NCI-H748 treated with DMSO at 0.1 percent for 48 hours (cell line): ENCODE measurements at places on chromosomes 12 and 14.
A peak's percentile ranks its signal among the peaks of the same experiment; 100 is the strongest.

- DNase-seq = peak; percentile 31
These were observed 646.1 kb downstream of the C12orf50 start for GRCh38 chr12:87382959-87383566.

DNA sequence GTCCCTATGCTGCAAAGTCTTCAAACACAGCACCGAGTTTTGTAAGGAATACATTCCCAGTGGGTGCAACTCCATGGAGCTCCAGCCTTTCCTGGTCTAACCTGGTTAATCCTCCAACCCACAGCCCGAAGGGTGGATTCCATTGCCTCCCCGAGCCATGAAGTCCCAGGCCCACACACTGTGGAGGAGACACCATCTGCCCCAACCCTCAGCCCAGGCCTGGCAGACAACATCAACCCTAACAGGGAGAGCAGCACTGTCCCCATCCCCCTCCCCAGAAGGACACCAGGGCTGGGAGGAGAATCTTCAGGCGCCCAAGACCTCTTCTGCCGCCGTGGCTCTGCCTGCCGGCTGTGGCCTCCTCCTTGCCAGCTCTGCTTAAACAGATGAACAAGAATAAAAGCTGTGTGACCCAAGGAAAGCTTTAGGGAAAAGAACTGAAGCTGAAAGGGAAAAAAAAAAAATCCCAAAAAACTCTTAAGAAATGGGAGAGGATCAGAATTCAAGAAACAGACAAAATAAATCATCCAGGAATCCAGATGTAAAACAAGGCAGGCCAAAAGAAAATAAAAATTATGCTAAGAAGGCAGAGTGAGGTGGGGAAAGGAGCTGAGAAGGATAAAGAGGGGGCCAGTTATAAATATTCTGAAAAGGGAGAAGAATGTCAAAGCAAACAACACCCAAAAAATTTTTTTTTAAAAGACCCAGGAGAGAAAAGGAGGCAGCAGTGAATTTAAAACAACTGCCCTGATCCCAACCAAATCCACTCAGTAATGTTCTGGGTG, 16.0 kb upstream of the ZFP36L1 start:
- no peak for DNase-seq

GRCh38 chr14:103230021-103230420, 104.0 kb upstream of the EIF5 start:
- no peak for DNase-seq

- no peak for DNase-seq
These were observed 93.4 kb downstream of the DIO2 start for GRCh38 chr14:80117876-80118275.

GRCh38 chr12:68904351-68904962, 28.5 kb downstream of the CPM start:
- no peak for DNase-seq

- peak; percentile 11 for DNase-seq
These were observed 127.7 kb downstream of the TMEM30B start for GRCh38 chr14:61153431-61153830.

GRCh38 chr14:95173518-95173917, 16.2 kb upstream of the DICER1 start:
- no peak for DNase-seq

- DNase-seq = no peak
These were observed 8.9 kb downstream of the C3AR1 start for GRCh38 chr12:8057306-8057705.

DNA sequence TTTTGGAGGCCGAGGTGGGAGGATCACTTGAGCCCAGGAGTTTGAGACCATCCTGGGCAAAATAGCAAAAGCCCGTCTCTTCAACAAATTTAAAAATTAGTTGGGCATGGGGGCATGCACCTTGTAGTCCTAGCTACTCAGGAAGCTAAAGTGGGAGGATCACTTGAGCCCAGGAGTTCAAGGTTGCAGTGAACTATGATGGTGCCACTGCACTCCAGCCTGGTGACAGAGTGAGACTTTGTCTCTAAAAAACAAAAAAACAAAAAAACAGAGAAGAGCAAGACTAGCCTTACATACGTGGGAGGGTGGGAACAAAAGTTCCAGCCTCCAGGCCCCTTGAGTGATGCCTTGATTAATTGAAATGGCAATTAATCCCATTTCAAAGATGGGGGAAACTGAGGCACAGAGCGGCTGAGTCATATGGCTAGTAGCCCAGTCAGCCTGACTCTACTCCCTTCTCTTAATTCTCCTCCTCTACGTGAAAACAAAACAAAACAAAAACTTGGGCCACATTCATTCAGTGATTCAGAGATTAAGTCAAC, 3.3 kb upstream of the FAM222A start:
- DNase-seq = no peak

DNA sequence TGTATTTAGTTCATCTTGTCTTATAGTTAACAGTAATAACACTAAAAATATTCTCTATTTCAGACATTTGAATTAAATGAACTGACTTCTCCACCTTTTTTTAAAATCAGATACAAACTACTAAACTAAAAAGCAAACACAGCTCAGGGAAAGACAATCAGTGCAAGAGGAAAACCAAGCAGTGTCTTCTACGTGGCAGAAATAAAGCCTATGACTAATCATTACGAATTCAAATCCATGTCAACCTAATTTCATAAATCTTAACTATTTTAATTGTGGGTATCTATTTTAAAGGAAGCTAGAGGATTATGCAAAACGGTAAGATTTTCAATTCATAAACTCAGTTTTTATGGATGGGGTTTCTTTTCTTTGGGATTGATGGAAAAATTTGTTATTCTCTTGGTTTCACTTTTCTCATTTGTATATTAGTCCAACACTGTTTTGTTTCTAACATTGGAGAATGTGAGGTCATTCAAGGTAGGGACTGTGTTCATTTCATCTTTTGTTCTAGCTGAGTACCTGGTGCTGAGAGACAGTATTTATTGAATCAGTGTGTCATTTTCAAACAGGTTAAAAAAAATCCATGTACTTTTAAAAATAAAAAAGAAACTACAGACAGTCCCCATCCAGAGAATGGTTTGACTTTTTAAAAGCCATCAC, 12.8 kb upstream of the PALS1 start:
- DNase-seq = no peak

GRCh38 chr12:3187846-3188770, 110.9 kb downstream of the TSPAN9 start:
- DNase-seq = no peak

GRCh38 chr12:51320695-51321320, 3.2 kb downstream of the BIN2 start:
- peak; percentile 18 for DNase-seq

- no peak for DNase-seq
These were observed 130.6 kb downstream of the KTN1 start for GRCh38 chr14:55710506-55711041.

GRCh38 chr12:45989721-45990467, 480 bp downstream of the SCAF11 start:
- DNase-seq = peak; percentile 32

DNA sequence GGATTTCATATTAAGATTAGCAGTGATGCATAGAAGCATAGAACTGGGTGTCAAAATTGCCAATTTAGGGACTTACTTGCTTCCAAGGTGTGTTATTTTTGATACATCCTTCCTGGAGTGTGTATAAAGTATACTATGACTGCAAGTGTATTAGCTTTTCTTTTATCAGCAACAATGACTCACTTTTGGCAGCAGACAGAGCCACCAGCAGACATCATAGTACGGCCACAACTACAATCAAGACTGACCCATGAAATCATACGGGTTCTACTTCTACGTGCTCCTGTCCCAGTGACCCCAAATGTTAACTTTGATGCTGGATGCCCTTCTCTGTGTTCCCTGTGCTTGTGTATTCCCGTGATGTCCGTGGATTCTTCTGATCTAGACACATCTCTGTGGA, 443.9 kb downstream of the TMEM132D start:
- DNase-seq = no peak

DNA sequence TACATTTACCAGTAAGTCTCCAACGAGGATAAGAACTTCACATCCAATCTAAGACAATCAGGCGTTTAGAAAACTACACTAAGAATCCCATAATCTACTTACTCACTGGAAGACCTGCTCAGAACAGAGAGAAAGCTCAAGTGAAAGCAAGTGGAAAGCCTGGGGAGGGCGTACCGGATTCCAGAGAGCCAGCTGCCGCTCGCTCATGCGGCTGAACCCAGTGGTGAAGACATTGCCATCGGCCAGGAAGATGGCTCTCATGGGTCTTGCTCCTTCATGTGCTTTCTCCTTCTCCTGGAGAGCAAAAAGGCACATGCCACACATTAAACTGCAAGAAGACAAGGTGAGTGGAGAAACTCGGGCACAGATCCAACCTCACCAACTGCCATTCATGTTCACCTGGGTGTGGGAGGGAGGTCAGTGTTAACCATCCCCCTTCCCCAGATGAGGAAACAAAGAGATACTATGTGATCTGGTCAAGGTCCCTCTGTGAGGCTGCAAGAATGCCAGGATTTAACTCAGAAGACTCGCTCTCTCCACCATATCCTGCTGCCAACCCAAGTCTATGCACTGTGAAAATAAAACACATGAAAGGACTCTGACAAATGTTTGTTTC, 23.5 kb upstream of the SELPLG start:
- no peak for DNase-seq

DNA sequence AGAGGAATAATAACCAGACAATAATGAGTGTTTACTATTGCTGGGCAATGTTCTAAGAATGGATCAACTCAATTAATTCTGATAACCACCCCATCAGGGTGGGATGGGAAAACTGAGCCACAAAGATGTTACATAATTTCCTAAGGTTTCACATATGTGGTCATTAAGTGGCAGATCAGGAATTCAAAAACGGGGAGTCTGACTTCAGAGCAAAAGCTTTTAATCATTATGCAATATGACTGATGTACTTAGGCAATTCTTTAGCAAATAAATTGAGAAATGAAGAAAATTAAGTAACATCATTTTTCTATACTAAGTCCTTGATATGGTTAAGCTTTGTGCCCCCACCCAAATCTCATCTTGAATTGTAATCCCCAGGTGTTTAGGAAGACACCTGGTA, 53.4 kb downstream of the PLCZ1 start:
- DNase-seq = no peak

- DNase-seq = no peak
These were observed 13.3 kb downstream of the BRF1 start for GRCh38 chr14:105287249-105288102.

DNA sequence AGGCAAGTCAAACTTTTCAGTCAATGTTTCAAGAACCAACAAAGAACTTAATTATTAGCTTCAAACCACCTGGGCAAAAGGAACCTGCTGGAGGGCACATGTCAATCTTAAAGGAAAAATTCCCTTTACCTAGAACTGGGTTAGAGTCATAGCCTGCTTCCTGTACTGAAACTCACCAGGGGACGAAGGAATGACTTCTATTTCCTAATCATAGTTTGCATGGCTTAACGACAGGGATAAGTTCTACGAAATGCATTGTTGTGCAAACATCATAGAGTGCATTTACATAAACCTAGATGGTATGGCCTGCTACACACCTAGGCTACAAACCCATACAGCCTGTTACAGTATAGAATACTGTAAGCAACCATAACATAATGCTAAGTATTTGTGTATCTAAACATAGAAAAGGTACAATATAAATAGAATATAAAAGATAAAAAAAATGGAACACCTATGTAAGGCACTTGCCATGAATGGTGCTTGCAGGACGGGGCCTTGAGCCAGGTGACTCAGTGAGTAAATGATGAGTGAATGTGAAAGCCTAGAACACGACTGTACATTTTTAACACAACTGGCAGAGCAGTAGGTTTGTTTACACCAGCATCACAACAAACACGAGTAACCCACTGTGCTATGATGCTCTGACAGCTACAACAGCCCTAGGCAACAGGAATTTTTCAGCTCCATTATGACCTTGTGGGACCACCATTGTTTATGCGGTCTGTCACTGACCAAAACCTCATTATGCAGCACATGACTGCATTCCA, 234.9 kb upstream of the CAND1 start:
- DNase-seq = no peak

DNA sequence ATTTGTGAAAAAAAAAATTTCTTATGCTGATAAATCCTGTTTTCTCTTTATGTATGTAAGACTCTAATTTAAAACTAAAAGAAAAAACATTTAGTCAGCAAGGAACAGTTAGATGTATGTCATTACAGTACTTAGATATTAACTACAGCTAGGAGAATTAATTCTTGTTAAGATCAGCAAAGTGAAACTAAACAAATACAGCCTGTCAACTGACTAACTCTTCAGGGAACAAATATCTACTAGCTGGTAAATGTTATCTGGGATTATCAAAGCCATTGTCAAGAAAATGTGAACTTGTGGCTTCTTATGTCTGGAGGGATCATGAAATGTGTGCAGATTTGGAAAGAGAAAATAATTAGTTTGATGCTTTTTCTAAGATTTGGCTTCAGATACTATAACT, 27.5 kb downstream of the MGAT4C start:
- DNase-seq = no peak

DNA sequence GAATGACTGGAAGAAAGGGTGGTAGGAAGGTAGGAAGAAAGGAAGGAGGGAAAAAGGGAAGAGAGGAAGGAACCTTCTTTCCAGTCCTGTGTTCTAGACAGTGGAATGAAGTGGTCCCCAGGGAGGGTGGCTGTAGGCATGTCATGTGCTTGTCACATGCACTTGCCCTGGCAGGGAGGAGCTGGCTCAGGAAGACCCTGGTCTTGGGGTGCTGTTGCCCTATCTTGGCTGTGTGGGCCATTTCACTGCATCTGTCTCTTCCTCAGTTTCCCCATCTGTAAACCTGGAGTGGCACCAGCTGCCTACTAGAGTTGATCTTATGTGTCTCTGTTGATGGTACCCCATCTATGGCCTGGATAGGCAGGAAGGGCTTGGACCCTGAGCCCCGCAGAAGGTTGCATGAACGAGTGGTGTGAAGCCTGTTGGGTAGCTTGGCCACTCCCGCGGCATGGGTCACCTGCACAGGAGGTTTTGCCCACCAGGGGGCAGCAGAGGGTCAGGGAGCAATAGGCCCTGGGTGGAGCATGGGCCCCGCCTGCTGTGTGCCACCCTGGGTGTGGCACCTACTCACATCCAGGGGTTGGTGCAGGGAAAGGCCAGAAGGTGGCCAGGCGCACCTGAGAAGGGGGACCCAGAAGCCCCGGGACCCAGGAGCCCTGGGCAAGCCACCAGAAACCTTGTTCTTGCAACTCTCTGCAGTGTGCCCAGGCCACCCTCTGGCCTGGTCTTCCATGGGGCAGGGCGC, 25.1 kb downstream of the MEG3 start:
- DNase-seq = peak; percentile 79

GRCh38 chr12:17853054-17853453, 236.9 kb downstream of the RERGL start:
- no peak for DNase-seq

DNA sequence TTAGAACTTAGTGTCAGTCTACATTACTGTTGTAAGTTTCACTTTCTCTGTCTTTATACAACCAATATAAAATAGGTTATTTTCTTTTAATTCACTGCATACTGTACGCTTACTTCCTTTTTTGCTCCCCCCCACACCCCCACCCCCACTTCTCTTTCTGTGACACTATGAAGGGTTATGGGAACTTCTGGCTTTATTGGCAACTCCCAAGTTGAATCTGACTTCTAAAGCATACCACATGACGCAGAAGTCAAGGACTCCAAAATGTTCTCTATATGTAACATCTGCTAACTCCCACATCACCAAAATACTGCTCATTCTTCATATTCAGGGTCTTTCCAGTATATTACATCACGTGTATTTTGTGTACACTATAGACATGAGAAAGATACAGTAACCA, 81.2 kb upstream of the ATXN7L3B start:
- no peak for DNase-seq

GRCh38 chr14:68678471-68678870, 114.4 kb downstream of the ZFP36L1 start:
- no peak for DNase-seq
